ENCODE measurements at places on chromosomes 3 and 15. TPM values are rescaled to one million over a fixed set of nuclear protein-coding genes. Genes with fewer than 3 reads are reported as not detected.

Gene CP
- total RNA-seq: 0.75 TPM

Gene PLCL2
- 0.18 TPM for total RNA-seq

Gene NAA80
- total RNA-seq: 17.1 TPM

Gene CCDC54
- not detected for total RNA-seq

GRCh38 chr3:21747376-21747775 is 3.6 kb downstream of the ZNF385D start:
- H3K4me3 ChIP-seq: no peak overlapping the region
- no peaks in the 10 kb centered on the region for H3K27me3 ChIP-seq
- no peaks in the 10 kb centered on the region for H3K36me3 ChIP-seq
- DNase-seq: no peak
- H3K27ac ChIP-seq: no peak overlapping the region
- no peaks in the 10 kb centered on the region for H3K4me1 ChIP-seq

- no peaks in the 10 kb centered on the region for H3K27me3 ChIP-seq
- no peak for DNase-seq
- no peak overlapping the region for H3K4me3 ChIP-seq
- no peaks in the 10 kb centered on the region for H3K36me3 ChIP-seq
Measured at GRCh38 chr3:53705774-53706173, 140.4 kb downstream of the CHDH start.

DNA sequence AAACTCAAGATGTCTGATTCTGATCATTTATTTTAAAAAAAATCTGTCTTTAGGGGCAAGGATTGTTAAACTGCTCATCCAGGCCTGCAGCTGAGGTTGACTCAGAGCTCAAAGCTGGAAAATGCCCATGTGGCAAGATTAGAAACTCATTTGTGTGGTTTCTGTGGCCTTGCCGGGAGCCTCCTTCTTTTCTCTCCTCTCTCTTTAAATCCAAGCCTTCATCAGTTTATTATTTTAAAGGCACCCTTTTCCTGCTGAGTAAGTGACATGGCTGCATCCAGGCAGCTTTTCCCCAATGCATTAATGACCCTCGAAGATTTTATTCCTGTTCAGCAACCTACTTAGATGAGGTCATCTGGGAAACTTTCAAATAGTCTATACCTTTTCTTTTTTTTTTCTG is 221.3 kb upstream of the CDIN1 start:
- DNase-seq: no peak
- H3K27ac ChIP-seq: no peak overlapping the region
- H3K4me1 ChIP-seq: no peaks in the 10 kb centered on the region
- H3K27me3 ChIP-seq: no peaks in the 10 kb centered on the region
- no peaks in the 10 kb centered on the region for H3K36me3 ChIP-seq
- H3K4me3 ChIP-seq: no peak overlapping the region

- H3K27ac ChIP-seq: no peak overlapping the region
- H3K27me3 ChIP-seq: no peaks in the 10 kb centered on the region
- DNase-seq: no peak
- H3K4me3 ChIP-seq: no peak overlapping the region
- H3K36me3 ChIP-seq: no peaks in the 10 kb centered on the region
- H3K4me1 ChIP-seq: no peaks in the 10 kb centered on the region
Measured at GRCh38 chr3:174329321-174329720, 529.8 kb upstream of the NAALADL2 start.

GRCh38 chr3:170528726-170529125 is 57.1 kb downstream of the SLC7A14 start:
- no peaks in the 10 kb centered on the region for H3K36me3 ChIP-seq
- peaks cover 3% of the 10 kb centered on the region for H3K4me1 ChIP-seq
- H3K4me3 ChIP-seq: no peak overlapping the region
- no peak for DNase-seq
- no peaks in the 10 kb centered on the region for H3K27me3 ChIP-seq
- no peak overlapping the region for H3K27ac ChIP-seq

Measured in K562 (cell line).